ENCODE measurements at places on chromosomes 1 and 21.
A peak's percentile ranks its signal among the peaks of the same experiment; 100 is the strongest.

DNA sequence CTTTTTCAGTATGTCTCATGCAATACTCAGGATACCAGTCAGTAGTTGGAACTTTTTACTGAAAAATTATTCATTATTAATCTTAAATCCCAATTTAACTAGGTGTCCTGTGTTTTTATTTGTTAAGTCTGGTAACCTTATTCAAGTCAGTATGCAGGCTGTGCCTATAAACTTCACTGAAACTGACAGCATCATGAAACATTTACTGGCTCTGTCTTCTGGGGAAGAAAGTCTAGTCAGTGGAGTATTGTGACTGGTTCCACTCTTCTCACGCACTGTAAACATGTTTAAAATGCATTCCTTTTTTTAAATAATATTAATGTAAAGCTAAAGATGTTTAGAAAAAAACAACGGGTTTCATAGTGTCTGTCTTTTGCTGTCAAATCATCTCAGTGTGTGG, 739.7 kb downstream of the LTN1 start:
- no peak for DNase-seq

DNA sequence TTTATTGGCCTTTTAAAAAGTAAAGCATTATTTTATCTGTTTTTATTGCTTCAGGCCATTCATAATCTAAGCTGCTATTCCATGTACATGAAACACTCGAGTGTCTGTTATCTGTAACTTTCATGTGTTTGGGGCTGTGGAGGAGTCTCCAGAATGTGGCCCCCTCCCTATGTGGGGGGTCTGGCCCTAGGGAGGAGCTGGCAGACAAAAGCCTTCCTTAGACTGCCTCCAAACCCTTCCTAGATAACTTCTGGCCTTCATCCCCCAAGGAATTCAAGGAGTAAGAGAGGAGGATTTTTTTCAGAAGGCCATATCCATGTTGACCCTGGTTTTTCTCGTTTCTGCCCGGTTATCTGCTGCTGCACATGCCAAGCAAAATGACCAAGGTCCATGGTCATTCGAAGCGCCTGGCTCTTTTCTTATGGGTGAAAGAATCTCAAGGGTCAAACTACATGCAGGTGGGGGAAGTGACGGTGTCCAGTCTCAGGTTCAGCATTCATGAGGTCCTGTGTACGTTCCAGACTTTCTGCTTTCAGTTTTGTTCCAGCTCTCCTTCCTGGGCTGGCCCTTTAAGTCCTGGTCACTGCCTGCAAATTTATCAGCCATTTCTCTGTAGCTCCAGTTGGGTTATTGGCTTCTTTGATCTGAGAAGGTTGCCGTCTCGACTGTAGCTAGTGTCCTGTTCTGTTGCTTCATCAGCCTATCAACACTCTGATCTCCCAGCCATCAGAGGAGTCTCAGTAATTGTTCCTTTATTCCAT, 8.3 kb downstream of the TENT5C start:
- no peak for DNase-seq

- peak; percentile 99 for DNase-seq
These were observed at the start of gene AHCYL1 for GRCh38 chr1:109984456-109985246. Gene AHCYL1, plus strand, starts transcription at chr1:109984765. Its CDS starts 288 bp downstream, at chr1:109985053.

GRCh38 chr1:228216371-228217320, 8.8 kb downstream of the OBSCN start:
- DNase-seq = no peak
